ENCODE measurements at places on chromosomes 6 and 20.

GRCh38 chr6:119430805-119431204 is 81.2 kb upstream of the MAN1A1 start:
- DNase-seq, result no peak

DNA sequence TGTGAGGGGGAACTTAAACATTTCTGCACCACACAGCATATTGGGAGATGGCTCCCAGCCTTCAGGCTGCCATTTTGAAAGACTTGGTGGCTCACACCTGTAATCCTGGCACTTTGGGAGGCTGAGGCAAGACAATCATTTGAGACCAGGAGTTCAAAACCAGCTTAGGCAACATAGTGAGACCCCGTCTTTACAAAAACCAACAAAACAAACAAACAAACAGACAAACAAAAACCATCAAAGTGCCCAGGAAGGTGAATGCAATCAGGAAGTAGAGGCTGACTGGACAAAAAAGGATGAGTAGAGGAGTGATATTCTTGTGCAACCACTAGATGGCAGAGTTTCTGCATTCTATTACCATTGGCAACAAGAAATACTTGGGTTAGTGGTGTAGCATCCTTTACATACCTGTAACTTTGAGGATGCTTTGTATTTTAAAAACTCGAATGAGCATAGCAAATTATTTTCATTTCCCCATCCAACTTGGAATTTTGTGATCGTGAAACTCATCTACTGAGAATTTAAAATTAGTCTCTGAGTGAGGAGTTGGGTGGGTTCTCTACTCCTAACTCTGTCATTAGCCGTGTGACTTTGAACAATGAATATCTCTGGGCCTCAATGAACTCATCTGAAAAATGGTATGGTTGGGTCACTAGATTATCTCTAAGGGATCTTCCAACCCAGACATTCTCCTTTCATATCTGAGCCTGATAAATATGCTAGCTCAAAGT is 84.4 kb downstream of the CRYBG1 start:
- DNase-seq, result peak; percentile 67

DNA sequence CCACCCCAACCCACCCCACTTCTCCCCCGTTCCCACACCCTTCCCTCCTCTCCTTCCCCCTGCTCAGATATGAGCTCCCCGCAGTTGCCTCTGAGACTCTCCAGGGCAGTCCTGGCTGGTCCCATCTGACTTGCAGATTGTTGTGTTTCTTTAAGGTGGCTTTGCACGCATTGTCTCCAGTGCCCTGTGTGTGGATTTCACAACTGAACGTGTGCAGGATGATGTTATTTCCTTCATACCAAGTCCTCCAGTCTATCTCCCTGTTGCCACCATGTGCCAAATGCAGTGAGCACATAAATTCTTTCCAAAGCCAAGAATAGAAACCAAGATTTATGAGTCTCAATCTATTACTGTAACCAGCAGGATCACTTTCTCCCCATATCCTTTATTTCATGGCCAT is 79.1 kb downstream of the TMEM242 start:
- DNase-seq, result no peak

- DNase-seq, result no peak
These were observed 337.2 kb downstream of the SMOC2 start for GRCh38 chr6:168778201-168778600.

- DNase-seq, result no peak
These were observed 23.2 kb downstream of the TNXB start for GRCh38 chr6:32085759-32086459.

GRCh38 chr20:19330731-19331130 is 118.3 kb downstream of the SLC24A3 start:
- DNase-seq, result no peak

DNA sequence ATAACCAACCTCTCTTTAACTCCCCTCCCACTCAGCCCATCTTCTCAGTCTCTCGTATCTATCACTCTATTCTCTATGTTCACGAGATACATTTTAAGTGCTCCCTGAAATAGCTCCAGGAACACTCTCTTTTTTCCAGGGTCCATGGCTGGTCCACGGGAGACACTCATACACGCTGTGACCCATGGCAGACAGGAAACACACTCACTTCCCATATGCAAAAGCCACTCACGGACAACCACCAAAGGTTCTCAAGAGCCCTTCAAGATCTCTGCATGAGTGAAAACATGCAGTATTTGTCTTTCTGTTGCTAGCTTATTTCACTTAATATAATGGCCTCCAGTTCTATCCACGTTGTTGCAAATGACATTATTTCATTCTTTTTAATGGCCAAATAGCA is 71.4 kb upstream of the PCSK2 start:
- DNase-seq, result no peak

DNA sequence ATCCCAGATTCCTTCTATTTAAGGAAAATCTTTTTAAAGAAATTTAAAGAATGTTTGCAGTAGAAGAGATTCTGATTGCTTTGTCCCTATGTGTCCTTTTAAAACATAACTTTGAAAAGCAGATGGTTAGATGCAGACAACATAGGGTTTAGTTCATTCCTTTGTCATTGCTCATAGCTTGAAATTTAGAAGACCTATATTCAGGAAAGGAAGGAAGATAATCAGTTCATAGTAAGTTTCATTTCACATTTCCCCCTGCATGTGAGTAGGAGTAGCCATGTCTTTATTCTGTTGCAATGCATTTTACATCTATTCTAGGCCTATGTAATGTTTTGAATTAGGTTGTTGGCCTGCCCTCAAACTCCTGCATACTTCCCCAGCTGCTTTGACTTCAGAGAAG is 197.9 kb upstream of the GRIK2 start:
- DNase-seq, result no peak
